Stimulated activated memory B cell treated with anti-CD40 and anti-IgM and Interleukin-4, amounts not matched to agents 10 μg/mL and 1 μg/mL and 100 μg/mL, for 72 hours (primary cell): ENCODE measurements at places on chromosomes 2 and 18.

DNA sequence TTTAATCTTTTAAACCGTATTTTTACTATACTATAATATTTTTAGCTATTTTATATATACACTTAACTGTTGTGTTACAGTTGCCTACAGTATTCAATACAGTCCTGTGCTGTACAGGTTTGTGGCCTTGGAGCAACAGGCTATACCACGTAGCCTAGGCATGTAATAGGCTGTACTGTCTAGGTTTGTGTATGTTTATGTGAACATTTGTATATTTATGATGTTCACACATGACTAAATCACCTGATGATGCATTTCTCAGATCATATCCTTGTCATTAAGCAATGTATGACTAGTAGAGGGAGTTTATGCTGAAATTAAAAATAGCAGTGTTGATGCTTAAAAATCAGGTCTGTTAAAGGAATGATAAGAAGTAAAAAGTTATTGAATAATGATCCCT is 92.3 kb upstream of the RANBP2 start:
- ATAC-seq, result no peak

GRCh38 chr2:216775043-216775453 is 79.7 kb upstream of the IGFBP5 start:
- ATAC-seq, result no peak

DNA sequence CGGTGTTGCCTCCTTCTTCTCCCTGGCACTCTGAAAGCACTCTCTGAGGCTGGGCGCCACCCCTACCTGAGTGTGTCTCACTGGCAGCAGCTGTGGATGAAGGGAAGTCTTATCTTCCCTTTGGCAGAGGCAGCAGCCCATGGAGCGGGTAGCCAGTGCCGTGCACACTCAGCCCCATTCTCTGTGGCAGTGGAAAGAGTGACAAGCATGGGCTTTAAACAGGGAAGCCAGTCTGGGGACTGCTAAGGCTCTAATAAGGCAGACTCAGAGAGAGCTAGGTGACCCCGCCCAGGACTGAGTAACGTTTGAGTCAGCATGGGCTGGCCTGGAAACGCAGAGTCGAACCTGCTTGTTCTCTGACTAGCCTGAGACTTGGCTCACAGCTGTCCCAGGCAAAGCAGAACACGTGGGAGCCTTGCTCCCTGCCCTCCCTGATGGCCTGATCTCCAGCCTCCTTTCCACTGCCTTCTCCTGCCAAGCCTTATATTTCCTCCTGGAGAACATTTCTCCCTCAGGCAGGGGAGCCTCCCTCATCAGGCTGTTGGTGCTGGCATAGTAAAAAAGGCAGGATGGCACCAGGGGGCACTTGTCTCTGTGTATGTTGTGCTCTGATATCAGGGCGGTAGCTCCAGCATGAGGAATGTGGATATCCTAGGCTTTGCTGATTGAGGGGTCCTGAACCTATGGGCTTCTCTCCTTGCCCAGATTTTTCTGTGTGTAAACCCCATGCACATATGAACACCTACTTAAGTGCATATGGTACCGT is 93.9 kb upstream of the LGALSL start:
- peak; percentile 93 for ATAC-seq

DNA sequence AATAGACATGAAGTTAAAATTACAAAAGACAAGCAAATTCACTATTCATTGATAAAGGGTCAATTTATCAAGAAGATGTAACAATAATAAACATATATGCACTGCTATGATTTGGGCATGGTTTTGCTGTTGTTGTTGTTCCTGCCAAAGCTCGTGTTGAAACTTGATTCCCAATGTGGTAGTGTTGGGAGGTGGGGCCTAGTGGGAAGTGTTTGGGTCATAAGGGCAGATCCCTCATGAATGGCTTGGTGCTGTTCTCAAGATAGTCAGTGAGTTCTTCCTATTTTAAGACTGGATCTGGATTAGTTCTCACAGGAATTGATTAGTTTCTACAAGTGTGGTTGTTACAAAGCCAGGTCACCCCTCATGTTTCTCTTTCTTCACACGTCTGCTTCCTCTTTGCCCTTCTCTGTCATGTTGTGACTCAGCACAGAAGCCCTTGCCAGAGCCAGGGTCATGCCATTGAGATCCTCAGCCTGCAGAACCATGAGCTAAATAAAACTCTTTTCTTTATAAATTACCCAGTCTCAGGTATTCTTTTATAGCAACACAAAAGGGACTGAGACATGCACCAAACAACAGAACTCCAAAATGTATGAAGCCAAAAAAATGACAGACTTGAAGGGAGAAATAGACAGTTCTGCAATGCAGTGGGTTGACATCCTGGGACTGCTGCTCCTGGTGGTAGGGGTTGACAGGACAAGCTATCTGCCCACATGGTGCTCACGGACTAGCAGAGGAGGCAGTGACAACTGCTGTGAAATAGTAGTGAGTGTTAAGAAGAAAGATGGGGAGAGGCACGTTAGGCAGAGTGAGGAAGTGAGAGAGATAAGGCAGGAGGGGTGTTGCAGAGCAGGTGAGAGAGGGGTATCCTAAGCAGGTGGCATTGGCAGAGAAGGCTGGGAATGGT is 18.6 kb upstream of the SKA1 start:
- ATAC-seq, result peak; percentile 86

DNA sequence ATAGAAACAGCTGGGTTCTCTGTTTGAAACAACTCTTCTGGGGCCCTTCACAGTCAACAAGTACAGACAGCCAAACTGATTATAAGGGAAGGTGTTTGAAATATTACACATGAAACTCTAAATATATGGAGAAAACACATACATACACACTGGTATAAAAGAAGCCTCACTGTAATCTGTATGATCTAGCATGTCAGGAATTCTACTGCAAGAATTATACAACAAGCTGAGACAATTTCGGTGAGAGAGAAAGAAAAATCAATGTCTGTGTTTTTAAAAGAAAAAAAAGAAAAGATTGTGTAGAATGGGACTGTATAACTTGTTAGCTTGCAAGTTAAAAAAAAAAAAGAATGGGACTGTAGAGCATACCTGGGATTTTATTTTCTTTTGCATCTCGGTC is 26.3 kb downstream of the IRS1 start:
- ATAC-seq, result no peak

GRCh38 chr2:229930656-229931055 is 8.4 kb downstream of the FBXO36 start:
- ATAC-seq, result no peak

GRCh38 chr18:23725351-23725750 is 36.1 kb downstream of the LAMA3 start:
- peak; percentile 9 for ATAC-seq

DNA sequence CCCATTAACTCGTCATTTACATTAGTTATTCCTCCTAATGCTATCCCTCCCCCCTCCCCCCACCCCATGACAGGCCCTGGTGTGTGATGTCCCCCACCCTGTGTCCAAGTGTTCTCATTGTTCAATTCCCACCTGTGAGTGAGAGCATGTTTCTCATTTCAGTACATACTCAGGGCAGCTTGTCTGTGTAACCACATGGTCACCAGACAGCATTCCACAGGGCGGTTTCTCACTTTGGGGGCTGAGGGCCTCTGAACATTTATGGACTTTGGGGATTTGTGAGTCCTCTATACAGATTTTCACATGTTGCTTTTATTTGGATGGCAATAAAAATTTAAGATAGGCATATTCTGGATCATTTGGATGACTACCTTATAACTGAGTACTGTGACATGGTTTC is 84.0 kb downstream of the LYPD6B start:
- no peak for ATAC-seq

GRCh38 chr2:133262893-133263292 is 305.4 kb downstream of the NCKAP5 start:
- ATAC-seq, result no peak

DNA sequence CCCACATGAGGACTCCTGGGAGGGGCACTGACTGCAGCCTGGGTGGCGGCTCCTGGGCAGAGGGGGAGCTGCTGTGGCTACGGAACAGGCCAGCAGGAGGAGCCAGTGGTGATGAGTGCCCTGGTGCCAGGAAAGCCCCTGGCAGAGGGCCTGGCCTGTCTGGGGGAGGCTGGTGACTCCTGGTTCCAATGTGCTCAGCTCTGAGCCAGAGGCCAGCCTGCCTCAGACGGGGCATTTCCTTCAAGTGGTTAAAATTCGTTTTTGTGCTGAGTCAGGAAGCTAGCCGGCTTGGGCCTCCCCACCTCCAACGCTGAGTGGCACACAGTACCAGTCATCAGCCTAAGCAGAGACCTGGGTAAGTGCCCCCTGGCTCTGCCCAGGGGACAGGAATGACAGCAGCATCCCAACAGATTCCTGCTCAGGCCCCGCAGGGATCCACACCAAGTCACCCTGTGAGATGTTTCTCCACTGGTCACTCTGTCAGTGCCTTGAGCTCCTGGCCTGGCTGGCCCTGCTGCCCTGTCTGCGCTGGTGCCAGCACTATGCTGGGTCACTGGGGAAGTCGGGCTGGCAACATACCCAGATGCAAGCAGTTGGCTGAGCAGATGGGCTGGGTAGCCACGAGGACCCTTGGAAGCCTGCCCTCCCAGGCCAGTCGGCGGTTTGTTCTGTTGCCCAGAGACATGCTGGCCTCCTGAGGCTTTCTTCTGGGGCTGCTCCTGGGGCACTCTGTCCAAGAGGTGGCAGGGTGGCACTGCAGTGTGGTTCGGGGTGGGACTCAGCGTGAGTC is 7.1 kb upstream of the KLF11 start:
- peak; percentile 80 for ATAC-seq

DNA sequence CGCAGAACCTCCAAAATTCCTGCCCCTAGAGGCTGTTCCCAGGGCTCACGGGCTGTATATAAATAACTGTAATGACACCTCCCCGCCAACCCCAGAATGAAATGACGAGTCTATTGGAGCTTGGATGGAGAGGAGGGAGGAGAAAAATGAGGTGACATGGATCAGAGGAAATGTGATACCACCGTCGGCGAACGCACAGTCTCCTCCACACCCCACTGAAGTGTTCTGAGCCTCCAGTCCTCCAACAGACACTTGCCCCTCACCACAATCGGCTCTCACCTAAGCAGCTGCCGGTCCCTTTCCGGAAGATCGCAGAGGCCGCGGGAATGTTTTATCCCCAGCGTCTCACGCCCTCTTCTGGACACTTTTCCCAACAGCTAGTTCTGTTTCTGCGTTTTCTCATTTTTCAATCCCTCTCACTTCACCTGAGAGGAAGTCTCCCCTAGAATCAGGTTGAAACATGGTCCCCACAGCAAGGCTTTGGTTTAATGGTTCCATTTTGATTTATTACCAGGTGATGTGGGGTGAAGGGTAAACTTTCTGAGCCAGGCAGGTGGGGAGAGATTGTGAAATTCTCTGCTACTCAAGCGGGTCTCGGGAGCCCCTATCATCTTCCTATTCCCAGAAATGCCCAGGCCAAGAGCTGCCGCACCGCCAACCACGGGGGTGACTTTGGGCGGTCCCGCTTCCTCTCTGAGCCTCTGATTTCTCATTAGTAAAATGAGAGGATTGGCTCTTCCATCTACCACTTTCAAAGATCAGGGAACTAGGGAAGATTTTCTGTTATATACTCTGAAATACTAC is 9.1 kb upstream of the MYO5B start:
- no peak for ATAC-seq

GRCh38 chr2:123785332-123785731 is 239.8 kb upstream of the CNTNAP5 start:
- no peak for ATAC-seq

DNA sequence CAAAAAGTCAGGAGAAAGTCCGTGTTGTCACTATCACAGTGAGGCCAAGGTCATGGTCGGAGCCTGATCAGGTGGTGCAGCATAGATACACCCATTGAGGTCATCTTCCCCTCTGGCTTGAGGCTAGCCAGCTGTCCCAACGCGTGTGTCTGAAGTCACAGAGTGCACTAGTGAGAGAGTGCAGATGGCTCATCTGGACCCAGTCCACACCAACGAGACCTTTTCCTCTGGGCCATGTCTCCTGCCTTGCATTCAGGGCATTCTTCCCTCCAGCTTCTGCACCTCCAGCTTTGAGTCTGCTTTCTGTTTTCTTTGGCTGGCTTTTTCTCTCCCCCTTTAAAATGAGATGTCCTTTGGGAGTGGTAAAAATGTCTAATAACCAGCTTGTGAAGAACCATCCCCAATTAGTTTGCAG is 146.9 kb downstream of the TDRD15 start:
- no peak for ATAC-seq

DNA sequence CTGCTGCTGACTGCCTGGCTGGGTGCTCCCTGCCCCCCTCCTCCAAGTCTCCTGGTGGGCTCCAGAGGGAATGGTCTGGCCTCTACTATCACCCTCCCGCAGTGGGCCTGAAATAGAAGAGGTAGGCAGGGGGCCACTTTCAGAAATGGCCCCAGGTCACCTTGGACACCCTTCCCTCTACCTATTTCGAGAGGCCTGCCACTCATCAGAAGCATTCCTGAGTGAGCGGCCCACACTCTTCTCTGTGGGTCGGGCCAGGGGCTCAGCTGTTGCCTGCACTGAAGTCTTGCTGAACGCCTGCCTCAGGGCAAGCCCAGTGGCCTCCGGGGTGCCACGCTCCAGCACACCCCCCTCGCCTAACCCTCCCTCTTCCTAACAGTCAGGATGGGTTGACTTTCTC is 124.9 kb downstream of the TNS1 start:
- ATAC-seq, result no peak

- no peak for ATAC-seq
Observed at GRCh38 chr2:238510911-238511613, 84.3 kb downstream of the ASB1 start.

GRCh38 chr2:2269989-2270562 is 61.0 kb downstream of the MYT1L start:
- no peak for ATAC-seq

- ATAC-seq, result no peak
Observed at GRCh38 chr2:85976106-85976920, 87.5 kb upstream of the ST3GAL5 start.

DNA sequence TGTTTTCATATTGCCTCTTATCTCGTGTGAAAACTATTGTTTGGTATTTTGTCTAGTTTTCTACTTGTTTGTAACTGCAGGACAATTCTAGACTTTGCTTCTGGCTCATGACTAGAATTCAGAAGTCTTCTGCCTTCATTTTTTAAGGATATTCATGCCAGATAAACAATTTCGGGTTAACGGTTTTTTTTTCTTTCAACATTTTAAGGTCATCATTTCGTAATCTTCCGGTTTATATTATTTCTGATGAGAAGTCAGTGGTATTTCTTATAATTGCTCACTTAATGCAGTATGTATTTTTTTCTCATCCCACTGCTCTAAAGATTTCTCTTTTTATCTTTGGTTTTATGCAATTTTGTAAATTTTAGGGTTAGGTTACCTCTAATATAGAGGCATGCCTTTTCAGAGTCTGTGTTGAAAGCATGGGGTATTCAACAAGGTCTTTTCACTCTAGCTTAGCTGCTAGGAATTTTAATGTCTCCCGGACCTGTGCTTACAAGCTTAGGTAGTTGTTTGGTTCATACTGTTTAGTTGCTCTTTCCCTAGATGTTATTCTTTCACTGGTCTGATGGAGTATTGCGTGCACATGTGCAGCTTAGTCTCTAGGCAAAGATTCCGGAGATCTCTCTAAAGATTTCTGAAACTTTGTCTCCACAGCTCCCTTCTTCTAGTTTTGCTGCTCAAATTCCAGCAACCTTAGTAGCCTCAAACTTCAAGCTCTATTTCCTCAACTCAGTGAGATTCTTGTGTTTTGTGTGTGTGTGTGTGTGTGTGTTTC is 198.1 kb downstream of the MCFD2 start:
- ATAC-seq, result no peak
